Activated naive CD4-positive, alpha-beta T cell (primary cell): ENCODE measurements at places on chromosomes 2 and 18.

DNA sequence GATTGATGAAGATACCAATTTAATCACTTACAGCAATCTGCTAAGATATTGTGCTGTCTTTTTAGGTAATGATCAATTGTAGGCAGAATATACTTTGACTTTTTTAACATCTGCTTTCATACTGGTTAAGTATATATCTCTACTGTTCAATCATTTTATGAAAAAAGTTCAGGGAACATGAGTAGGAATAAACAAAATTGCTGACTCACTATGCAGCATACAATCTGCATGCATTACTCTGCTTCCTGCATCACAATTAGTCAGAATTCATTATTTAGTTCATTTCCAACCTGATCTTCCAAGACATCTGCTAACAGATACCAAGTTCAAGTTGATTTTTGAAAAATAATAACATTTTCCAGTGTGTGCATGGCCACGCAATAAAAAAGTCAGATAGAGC is 1430.4 kb upstream of the LRRTM1 start:
- DNase-seq: no peak

GRCh38 chr2:162926907-162927306 is 88.3 kb upstream of the KCNH7 start:
- DNase-seq: no peak

DNA sequence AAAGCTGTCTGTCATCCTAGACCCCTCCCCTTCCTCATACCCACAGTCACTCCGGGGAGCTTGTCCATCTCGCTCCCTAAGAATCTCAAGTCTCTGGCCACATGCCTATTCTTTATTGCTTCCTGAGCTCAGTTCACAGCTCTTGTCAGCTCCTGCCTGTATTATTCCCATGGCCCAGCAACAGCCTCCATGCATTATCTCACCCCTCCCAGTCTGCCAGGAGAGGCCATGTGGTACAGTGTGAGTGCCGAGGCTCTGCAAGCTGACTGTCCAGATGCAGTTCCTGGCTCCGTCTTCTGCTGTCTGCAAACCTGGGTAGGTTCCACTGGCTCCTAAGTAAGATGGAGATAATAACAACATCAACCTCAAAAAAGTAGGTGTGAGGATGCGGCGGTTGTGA is 79.7 kb downstream of the MRPS9 start:
- DNase-seq: no peak

DNA sequence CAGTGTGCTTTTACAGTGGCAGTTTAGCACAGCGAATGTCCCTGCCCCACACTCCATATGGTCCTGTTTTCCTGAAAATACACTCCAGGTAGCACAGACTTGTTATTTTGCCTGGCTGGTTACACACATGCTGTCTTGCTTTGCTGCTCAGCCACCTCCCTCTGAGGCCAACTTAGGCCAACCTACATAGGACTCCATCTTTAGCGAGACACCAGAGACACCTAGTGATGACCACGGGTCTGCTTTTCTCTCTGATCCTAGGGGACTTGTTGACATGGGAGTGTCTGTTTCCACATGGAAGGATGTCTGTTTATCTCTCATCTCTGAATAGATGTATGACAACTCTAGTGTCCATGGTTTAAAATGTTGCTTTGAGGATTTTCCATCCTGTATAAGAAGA is 43.3 kb downstream of the PLEKHB2 start:
- no peak for DNase-seq

GRCh38 chr2:172220121-172220520 is 117.4 kb upstream of the DLX2 start:
- no peak for DNase-seq

DNA sequence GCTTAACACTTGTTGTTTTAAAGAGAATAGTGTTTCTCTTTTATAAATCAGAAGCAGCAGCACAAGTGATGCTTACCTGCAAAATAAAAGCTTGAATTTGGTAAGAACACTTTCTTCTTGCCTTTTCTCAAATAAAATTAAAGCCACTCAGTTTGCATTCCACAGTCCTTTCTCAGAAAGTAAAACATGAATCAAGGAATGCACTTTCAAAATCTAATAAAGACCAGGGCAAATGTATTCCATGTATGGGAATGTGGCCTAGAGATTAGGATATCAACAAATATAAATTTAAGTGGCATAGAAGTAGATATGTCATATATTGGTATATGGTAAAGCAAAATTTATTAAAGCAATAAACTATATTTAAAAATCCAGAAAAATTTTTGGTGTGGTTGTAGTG is 352.8 kb downstream of the THSD7B start:
- no peak for DNase-seq

DNA sequence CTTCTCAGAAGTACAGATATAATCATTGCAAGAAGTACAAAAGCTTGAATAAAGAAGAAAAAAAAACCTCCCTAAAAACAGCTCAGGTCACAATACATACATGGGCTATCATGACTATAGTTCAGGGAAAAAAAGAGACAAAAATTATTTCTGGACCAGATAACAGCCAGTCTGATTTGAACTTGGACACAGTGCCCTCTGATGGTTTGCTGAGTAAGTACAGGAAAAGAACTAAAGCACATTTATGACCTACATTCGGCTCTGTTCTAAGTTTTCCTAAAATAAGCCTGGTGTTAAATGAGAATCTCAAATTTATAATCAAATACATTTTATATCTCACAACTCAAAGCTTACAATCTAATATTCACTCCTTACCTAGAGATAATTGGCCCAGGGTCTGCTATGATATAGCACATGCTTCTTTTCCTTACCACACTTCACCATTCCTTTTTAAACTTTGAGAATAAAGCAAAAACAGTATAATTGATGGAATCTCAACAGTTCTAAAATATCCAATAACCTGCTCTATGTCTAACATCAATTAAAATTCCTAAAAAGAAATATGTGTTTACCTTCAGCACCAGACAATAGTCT is 81.1 kb downstream of the RAPH1 start:
- DNase-seq: no peak

DNA sequence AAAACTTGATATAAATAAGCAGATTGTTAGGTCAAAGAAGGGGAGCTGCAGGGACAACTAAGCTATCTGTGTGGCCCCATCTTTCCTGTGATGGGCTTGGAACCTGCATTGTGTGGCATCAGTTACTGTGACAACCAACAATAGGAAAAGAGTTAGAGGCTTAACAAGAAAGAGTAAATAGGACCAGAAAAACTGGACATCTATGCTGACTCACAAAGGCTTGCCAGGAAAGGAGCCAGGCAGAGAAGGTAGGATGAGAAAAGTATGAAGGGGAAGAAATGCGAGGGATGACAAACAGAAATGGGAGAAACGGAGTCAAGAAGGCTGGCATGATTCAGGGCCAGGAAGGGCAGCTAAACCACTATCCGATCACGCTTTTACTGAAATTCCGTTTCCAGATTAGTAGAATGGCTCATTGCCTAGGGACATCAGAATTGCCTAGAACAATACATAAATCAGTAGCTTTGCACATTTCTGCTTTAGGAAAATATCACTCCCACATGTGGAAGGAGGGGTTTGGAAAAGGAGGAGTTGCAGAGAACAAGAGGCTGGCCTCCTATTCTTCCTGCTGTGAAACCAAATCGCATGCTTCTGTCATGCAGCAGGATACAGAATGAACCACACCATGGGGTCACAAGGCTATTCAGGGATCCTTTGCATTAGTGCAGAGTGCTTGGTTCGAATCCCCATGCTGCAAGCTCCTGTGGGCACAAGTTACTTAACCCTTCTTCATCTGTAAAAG is 7.3 kb downstream of the PLA2R1 start:
- DNase-seq: no peak

- DNase-seq: no peak
Measured at GRCh38 chr2:137942037-137942832, 22.0 kb upstream of the HNMT start.

- no peak for DNase-seq
Measured at GRCh38 chr2:170895023-170895757, 33.9 kb upstream of the GORASP2 start.

DNA sequence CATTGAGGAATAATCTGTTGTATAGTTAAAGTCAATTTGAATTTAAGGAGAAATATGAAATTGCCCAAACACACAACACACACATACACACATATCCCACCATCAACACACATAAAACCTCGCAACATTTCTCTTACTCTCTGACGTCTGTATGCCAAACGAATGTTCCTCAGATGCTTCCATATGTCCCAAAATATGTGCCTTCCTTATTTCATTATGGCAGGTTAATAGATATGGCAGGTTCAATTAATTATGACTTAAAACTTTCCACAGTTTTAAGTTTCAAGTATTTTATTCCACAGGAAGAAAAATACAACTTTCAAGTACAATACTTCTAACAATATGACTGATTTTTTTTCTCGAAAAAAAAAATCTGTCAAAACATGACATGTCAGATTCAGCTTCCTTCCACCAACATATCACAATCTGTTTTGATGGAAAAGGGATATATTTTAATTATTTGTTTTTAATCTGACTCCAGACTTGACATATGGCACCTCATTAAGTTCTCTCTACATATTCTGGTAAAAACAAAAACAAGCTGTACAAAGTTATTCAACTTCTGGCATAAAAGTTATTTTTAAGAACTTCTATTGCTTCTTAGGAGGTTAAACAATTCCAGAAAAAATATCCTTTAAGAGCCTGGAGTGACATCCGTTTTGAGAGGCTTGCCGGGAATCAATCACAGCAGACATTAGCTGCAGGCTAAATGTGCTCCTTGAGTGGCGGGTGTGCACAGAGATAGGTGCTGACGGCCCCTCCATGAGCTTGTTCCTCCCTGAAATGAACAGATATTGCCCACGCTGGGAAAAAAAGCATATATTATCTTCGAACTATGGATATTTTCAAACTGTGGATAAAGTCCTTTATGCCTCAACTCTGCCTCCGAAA is 812.7 kb downstream of the DCDC2C start:
- DNase-seq: no peak

DNA sequence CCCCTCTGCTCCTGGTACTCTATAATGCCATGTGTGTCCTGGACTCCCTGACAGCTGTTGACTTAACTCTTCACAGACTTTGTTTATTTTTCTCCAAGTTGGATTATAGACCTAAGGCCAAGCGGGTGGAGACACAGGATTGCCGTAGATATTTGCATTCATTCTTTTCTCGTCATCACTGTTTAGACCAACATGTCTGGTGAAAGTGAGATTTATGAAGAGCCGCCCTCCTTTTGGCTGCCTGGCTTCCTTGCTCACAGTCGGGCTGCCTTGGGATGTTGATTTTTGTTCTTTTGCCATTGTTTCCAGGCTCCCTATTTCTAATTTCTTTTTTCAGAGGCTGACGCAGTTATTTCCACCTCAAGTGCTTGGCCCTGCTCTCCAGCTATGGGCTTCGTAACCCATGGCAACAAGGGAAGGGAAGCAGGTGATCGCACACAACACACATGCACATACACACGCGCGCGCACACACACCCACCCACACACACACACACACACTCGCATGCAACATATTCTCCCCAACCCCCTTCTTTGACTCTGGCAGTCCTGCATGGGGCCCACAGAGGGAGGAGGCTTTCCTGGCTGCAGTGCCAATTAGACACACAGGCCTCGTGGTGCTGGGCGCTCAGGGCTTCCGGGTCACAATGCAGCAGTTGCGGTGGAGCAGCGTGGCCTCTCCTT is 296.5 kb downstream of the MTX2 start:
- DNase-seq: no peak

DNA sequence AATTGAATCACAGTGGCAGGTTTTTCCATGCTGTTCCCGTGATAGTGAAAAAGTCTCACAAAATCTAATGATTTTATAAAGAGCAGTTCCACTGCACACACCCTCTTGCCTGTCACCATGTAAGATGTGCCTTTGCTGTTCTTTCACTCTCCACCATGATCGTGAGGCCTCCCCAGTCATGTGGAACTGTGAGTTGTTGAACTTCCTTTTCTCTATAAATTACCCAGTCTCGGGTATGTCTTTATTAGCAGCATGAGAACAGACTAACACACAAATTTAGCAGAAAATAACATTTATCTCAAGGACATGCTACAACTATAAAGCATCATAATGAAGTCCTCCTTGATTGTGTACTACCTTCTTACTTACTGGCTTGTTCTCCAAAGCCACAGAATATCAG is 1526.0 kb downstream of the LRP1B start:
- no peak for DNase-seq

DNA sequence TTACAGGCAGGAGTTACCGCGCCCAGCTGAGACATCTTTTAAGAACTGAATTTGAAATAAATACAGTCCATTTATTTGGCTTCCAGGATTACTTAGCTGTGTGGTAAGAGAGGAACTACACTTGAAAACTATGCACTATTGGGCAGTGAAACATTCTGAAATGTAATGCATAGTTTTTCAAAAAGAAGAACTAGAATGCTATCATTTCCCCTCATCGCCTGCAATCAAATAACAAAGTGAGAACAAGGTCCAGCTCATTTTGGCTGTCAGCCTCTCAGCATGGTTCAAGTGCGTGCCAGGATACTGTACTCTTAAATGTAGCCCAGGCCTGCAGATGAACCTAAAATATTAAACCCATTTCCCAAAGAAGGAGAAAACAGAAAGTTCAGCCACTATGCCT is 76.6 kb upstream of the ARL5A start:
- DNase-seq: no peak

DNA sequence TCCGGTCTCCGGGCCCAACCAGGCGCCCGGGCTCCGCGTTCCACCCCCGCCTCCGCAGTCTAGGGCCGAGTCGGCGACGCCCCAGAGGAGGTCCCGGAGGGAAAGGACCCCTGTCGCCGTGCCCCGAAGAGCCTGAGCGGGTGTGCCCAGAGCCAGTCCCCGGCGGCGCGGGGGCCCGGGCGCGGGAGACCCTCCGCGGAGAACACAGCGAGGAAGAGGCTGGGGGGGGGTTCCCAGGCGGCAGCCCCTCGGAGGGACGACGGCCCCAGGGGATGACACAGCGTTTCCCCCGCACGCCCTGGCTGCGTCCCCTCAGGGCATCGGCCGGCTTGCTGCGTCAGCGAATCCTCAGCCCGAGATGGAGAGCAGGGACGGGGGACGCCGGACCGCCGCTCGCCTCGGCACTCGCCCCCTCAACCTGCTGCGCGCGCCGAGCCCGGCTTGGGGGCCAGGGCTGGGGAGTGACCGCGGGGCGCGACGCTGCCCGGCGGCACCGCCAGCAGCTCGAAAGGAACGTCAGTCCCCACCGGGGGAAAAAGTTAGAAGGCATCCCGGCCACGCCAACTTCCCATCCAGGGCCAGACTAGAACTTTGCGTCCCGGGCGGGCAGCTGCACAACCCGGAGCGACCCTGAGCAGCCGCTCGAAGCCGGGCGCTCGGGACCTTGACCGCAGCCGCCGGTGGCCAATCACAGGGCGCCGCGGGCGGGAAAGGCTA is 711 bp downstream of the SFXN5 start:
- DNase-seq: no peak

DNA sequence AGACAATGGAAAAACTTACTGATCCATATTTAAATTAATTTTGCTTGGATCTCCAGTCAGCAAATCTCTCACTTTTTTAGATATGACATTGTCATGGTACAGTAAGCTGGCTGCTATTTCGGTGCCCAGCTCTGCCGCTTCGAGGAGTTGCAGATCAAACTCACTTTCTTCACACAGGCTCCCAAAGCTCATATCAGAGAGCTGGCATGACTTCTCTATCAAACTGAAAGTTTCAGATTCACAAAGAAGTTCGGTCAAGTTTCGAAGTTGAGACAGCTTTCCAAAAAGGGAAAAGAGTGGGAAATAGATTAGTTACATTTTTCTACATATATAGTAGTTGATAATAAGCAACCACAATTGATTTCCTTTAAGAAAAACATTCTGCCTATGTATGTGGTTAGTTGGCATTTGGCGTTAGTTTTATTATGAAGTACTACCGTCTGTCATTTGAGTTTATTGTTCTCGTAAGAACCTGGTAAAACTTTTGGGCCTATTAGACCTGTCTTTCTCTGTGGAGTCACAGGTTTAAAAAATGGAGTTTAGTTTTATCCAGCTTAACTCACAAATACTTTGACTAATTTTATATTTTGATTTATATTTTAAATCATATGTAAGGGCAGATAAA is 118.8 kb downstream of the ABCA12 start:
- no peak for DNase-seq
